ENCODE measurements at places on chromosomes 1 and 21.

- DNase-seq = peak; percentile 99
Measured at GRCh38 chr1:234875953-234876855, 252.4 kb downstream of the TOMM20 start.

- no peak for DNase-seq
Measured at GRCh38 chr21:14243874-14244273, 27.9 kb downstream of the RBM11 start.

- DNase-seq = peak; percentile 37
Measured at GRCh38 chr1:1550591-1551432, 10.4 kb upstream of the TMEM240 start.

- DNase-seq = no peak
Measured at GRCh38 chr1:113540335-113540734, 150.0 kb downstream of the MAGI3 start.

DNA sequence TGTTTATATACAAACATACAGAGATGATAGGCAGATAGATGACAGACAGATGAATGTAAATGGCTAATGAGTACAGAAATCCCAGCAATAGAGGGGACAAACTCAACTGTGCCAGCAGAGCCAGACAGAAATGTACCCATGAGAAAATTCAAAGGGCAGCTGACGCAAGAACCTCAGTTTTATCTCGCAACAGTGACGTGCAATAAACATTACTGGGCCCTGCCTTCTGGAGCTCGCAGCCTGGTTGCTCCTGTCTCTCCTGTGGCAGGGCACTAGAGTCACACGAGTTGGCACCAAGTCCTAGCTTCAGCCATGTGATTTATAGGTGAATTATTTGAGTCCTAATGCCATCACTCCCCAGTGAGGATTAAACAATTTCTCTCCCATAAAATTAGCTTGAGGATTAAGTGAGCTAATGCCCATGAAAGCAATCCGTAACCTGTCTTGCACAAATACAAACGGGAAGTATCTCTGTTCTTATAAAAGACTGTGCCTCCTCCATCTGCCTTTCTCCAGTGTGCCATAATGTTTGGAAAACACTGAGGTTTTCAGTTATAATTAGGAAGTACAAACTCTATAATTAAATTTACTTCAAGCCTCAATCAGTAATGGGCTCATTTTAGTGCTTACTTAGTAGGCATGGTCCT, 50.7 kb downstream of the VAV3 start:
- peak; percentile 69 for DNase-seq

- DNase-seq = peak; percentile 96
Measured at GRCh38 chr1:226674892-226675714, 64.0 kb downstream of the ITPKB start.

DNA sequence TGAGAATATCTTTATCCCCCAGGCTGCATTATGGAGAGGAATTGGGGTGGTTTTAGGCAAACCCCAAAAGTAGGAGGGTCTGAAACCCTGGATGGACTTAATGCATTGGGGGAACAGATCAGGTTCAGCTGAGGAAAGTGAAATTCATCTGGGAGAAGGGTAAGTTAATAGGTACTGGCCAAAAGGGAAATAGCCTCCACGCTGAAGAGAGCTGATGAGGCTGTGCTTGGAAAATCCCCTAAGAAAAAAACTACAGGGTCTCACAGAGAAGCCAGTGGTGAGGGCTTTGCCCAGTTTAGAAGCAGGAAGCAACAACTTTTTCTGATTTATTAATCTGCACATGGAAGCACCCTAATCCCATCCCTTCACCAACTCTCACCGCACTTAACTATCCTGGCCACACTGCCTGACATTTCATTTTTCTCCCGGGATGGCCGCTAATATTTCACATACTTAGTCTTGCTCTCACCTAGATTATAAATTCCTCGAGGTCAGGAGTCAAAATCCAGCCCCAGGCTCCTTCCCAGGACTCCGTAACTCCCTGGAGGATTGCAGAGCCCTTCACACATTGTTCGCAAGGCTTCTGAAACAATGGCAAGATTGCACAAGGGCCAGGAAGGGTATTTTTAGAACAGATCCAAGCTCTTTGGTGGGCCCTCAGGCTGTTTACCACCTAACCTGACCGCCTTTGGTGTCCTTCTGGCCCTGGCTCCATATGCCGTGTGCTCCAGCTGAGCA, 60.9 kb upstream of the TARBP1 start:
- no peak for DNase-seq

DNA sequence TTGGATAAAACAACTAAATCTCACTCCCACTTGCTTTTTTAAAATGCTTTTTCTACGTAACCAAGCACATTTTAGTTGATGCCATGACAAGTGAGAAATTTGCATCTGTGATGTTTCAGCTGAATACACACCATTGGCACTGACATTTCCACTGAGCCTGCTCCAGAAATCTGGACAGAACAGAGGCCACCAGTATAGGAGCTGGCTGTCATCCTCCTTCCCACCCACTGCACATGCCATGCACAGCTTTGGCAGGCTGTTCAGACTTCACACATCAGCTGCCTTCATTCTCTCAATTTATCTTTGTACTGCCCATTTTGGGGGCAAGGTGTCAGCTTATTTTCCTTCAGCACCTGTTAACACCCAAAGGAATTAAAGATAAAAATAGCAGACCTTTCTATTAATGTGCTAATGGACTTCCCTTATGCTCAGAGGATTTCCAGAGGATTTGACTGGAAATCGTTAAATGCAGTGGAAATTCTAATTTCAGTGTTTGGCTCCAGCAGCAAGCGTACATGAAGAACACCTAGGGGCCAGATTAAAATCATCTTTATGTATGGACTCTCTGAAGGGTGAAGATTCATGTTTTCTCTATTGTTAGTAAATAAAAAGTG, 12.9 kb upstream of the PODN start:
- DNase-seq = no peak

GRCh38 chr1:40794974-40795715, 11.6 kb downstream of the KCNQ4 start:
- no peak for DNase-seq

GRCh38 chr1:212257157-212257556, 28.1 kb upstream of the PPP2R5A start:
- no peak for DNase-seq

DNA sequence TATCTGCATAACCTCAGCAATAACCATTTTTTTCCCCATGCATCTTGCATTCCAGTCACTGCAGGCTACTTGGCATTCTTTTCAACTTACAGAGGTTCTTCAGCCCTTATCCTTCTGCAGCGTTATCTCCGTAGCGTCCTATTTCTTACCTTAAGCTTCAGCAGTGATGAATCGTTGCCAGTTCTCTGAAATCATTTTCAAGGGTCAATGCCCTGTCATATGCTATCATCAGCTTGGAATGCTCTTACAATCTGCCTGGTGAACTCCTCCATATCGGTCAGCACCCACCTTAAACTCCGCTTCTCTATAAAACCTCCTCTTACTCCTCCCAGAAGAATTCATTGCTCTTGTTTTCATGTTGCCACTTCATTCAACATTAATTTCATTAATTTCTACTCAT, 105.1 kb upstream of the DPH5 start:
- no peak for DNase-seq

- DNase-seq = no peak
Measured at GRCh38 chr1:46676531-46676930, 4.9 kb downstream of the TEX38 start.

- DNase-seq = no peak
Measured at GRCh38 chr1:233587958-233588799, 25.7 kb upstream of the KCNK1 start.
